Activated T-helper 1 cell treated with anti-CD3 and anti-CD28 coated beads, Interleukin-12 subunit alpha, Interleukin-12 subunit beta, Interleukin-2, Interleukin-4 antibody, amounts not matched to agents 30 ng/mL and 10 ng/mL and 1 ng/mL, durations not matched to agents 14 hours and 24 hours and 36 hours (primary cell): ENCODE measurements at places on chromosomes 6 and 20. TPM values are rescaled to one million over a fixed set of nuclear protein-coding genes. Genes with fewer than 3 reads are reported as not detected.

- H3K36me3 ChIP-seq, result no peaks in the 10 kb centered on the region
- H3K4me1 ChIP-seq, result no peaks in the 10 kb centered on the region
- no peaks in the 10 kb centered on the region for H3K27me3 ChIP-seq
- no peak overlapping the region for H3K4me3 ChIP-seq
These were observed 103.6 kb downstream of the COL12A1 start for GRCh38 chr6:75102301-75102700.

DNA sequence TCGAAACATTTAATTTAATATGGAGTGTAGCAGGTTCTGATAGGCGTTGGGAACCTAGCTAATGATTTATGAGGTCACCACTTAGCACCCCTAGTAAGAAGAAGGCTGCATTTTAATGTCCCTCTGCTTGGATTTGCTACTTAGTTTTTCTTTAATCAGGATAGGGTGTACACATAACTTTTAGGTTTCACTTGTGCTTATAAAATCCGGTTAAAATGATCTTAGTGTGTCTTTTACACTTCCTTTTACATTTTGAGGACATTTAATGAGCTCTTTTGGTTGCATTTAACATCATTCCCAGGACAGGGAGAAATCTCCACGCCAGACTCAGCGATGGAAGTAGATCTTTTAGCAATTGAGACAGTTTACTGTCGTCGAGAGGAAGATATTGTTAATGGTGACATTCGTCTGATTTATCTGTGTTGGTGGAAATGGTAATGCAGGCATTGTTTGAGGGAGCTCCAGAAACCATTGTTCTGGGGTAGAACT lies 5.6 kb downstream of the TFAP2A start:
- DNase-seq, result no peak
- peak overlapping the region; percentile 75 for H3K27ac ChIP-seq
- H3K36me3 ChIP-seq, result peaks cover 10% of the 10 kb centered on the region
- H3K4me3 ChIP-seq, result peak overlapping the region; percentile 10
- peaks cover 86% of the 10 kb centered on the region for H3K27me3 ChIP-seq
- peaks cover 42% of the 10 kb centered on the region for H3K4me1 ChIP-seq

- H3K4me3 ChIP-seq, result no peak overlapping the region
- no peak for DNase-seq
- H3K27me3 ChIP-seq, result no peaks in the 10 kb centered on the region
- no peak overlapping the region for H3K27ac ChIP-seq
- no peaks in the 10 kb centered on the region for H3K4me1 ChIP-seq
These were observed 157.1 kb downstream of the BCKDHB start for GRCh38 chr6:80263585-80263984.

DNA sequence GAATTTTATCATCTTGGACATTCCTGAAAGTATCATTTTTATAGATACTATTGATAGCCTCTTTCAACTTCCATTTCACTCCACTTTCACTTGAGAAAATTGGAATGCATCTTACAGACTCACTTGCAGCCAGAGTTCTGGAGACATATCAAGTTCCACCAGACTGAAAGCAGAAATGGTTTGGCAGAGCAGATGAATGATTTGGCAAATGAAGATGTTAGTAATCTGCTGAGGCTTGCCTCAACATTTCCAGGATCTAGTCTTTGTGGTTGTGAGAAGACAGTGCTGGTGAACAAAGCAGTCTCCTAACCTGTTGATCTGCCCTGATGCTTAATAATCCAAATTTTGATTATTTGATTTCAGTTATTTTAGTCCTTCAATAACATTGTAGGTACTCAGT lies 202.6 kb downstream of the TRDN start:
- H3K36me3 ChIP-seq, result no peaks in the 10 kb centered on the region
- no peak for DNase-seq
- H3K27ac ChIP-seq, result no peak overlapping the region
- no peaks in the 10 kb centered on the region for H3K4me1 ChIP-seq
- no peaks in the 10 kb centered on the region for H3K27me3 ChIP-seq

DNA sequence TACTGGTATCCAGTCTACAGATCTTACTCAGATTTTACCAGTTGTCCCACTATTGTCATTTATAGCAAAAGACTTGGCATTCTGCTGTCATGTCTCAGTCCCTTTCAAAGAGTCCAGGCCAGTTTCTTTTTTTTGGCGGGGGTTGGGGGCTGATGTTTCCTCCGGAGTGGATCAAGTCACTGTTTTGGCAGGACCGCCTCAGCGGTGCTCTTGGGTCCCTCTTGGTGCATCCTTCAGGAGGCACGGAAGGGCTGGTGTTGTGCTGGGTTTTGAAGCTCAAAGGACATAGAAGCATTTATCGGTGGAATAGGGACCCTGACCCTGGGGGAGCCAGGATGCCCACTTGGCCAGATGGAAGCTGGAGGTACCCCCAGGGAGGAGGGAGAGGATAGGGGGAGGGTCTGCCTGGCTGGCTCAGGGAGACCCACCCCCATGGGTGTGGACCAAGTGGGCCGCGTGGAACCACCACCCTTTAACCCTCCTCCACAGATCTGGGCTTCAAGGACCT lies 10.8 kb downstream of the RBCK1 start:
- peaks cover 47% of the 10 kb centered on the region for H3K36me3 ChIP-seq
- peaks cover 22% of the 10 kb centered on the region for H3K4me1 ChIP-seq
- H3K27me3 ChIP-seq, result no peaks in the 10 kb centered on the region
- H3K27ac ChIP-seq, result no peak overlapping the region
- no peak overlapping the region for H3K4me3 ChIP-seq
- no peak for DNase-seq

DNA sequence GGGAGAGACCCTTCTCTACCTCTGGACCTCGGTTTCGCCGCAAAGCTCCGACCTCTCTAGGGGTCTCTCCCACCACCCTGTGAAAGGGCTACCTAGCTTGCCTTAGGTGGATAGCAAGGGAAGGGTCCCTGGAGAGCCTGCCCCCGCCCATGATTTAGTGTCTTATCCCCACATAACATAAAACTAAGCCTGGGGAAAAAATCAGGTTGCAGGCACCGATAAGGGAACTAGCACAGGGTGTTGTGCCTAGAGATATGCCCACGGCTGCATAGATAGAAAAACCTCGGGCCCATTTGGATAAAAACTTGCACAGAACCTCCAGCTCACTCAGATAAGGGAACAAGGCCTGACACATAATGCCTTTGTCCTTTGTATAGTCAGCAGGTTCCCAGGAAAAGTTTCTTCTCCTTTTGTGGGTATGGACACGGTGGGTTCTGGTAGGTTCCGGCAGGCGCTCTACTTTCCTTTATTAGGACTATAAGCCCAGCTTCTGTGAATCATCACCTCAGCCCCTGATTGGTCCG lies 846 bp downstream of the ZSCAN31 start:
- H3K27ac ChIP-seq, result no peak overlapping the region
- peaks cover 7% of the 10 kb centered on the region for H3K27me3 ChIP-seq
- DNase-seq, result no peak
- no peaks in the 10 kb centered on the region for H3K4me1 ChIP-seq

DNA sequence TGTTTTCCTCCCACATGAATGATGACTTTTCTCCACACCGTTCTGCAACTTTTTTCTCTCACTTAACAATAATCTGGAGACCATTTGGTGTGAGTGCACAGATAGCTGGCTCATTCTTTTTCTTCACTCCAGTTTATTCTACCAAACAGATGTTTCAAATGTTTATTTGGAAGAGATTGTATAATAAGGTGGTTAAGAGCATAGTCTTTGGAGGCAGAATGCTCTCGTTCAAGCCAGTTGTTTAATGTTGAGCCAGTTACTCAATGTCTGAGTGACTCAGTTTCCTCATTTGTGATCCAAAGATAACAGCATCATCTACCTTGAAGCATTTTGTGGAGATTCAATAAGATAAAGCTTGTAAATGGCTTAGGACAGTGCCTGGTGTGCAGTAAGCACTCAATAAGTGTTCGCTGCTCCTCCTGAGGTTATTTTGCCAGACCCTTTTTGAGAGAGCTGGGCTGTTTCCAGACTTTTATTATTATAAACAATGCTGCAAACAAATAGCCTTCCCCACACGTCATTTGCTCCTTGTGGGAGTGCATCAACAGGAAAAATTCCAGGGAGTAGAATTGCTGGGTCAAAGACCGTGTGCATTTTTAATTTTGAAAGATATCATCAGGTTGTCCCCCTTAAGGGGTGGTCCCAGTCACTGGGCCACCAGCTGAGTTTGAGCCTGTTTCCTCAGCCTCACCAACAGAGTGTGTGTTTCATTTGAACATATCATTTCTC lies 70.6 kb downstream of the VEGFA start:
- no peaks in the 10 kb centered on the region for H3K36me3 ChIP-seq
- peaks cover 8% of the 10 kb centered on the region for H3K27me3 ChIP-seq
- DNase-seq, result no peak
- H3K4me1 ChIP-seq, result no peaks in the 10 kb centered on the region
- no peak overlapping the region for H3K27ac ChIP-seq

- H3K27ac ChIP-seq, result no peak overlapping the region
- H3K27me3 ChIP-seq, result no peaks in the 10 kb centered on the region
- no peak overlapping the region for H3K4me3 ChIP-seq
- no peak for DNase-seq
These were observed 7.1 kb downstream of the CSNK2A1 start for GRCh38 chr20:536426-537010.

GRCh38 chr6:107337191-107337741 lies 122.1 kb downstream of the PDSS2 start:
- H3K27ac ChIP-seq, result no peak overlapping the region
- H3K36me3 ChIP-seq, result peaks cover 8% of the 10 kb centered on the region
- no peak overlapping the region for H3K4me3 ChIP-seq
- H3K4me1 ChIP-seq, result no peaks in the 10 kb centered on the region

GRCh38 chr6:56638760-56639159 lies 3.9 kb downstream of the DST start:
- DNase-seq, result no peak
- H3K27me3 ChIP-seq, result no peaks in the 10 kb centered on the region
- H3K4me1 ChIP-seq, result no peaks in the 10 kb centered on the region
- H3K27ac ChIP-seq, result no peak overlapping the region
- no peaks in the 10 kb centered on the region for H3K36me3 ChIP-seq
- no peak overlapping the region for H3K4me3 ChIP-seq

GRCh38 chr20:18822832-18823231 lies 9.2 kb downstream of the SCP2D1 start:
- H3K27me3 ChIP-seq, result no peaks in the 10 kb centered on the region
- no peak overlapping the region for H3K27ac ChIP-seq
- no peak overlapping the region for H3K4me3 ChIP-seq
- H3K4me1 ChIP-seq, result no peaks in the 10 kb centered on the region

DNA sequence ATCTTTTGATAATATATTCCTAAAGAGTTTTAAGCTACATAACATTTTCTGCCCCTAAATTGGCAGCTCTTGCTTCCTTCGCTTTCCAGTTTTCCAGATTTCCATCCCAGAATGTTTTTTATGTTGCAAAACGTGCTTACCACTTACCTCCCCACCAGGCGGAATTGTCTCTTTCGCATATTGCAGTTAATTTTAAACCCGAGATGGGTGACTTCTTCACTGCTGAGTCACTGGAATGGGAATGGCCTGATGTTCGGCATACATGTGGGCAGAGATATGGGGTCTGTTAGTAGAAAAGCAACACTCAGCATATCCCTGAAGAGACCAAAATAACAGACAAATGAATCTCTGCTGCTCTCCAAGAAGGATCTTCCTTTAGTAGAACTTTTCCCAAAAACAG lies 491.2 kb downstream of the PREX1 start:
- H3K27ac ChIP-seq, result no peak overlapping the region
- H3K36me3 ChIP-seq, result no peaks in the 10 kb centered on the region
- no peak overlapping the region for H3K4me3 ChIP-seq
- peaks cover 8% of the 10 kb centered on the region for H3K27me3 ChIP-seq

- DNase-seq, result no peak
- no peak overlapping the region for H3K27ac ChIP-seq
- H3K36me3 ChIP-seq, result no peaks in the 10 kb centered on the region
- no peaks in the 10 kb centered on the region for H3K4me1 ChIP-seq
These were observed 35.1 kb downstream of the RRBP1 start for GRCh38 chr20:17646961-17647301.

Gene ADGB
- total RNA-seq, result not detected in 2 replicates

Gene SMOC2
- not detected in 2 replicates for total RNA-seq

Gene GRM4
- total RNA-seq, result not detected in 2 replicates

Gene OTOR
- total RNA-seq, result not detected in 2 replicates

Gene MLN
- not detected in 2 replicates for total RNA-seq

Gene CST1
- not detected in 2 replicates for total RNA-seq

Gene RGS19
- total RNA-seq, result 54.7 and 55.9 TPM in 2 replicates

Gene ROS1
- total RNA-seq, result not detected in 2 replicates

Gene ULBP1
- 0.91 and 0.99 TPM in 2 replicates for total RNA-seq

Gene RSPH9
- not detected in 2 replicates for total RNA-seq

Gene BACH2
- total RNA-seq, result 68.1 and 71.2 TPM in 2 replicates
